ENCODE measurements at places on chromosomes 2 and 18.

- DNase-seq = peak; percentile 59
Measured at GRCh38 chr2:191696001-191696400, 18.1 kb downstream of the NABP1 start.

GRCh38 chr2:149566652-149567051, 20.9 kb downstream of the MMADHC start:
- DNase-seq = no peak

DNA sequence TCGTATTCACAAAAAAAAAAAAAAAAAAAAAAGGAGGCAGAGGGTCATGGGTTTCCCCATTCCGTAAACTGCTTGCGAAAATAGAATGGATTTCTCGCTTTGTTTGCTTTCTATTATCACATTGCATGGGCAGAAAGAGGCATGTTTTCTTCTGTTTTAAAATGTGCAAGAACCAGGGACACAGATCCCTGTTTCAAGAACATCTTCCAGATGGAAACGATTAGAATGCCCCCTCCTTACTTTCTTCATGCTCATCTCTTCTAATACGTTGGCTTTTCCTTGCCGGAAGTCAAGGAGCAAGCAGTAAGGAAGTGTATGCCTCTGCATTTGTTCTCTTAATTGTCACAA, 51.0 kb upstream of the ZNF516 start:
- peak; percentile 45 for DNase-seq

DNA sequence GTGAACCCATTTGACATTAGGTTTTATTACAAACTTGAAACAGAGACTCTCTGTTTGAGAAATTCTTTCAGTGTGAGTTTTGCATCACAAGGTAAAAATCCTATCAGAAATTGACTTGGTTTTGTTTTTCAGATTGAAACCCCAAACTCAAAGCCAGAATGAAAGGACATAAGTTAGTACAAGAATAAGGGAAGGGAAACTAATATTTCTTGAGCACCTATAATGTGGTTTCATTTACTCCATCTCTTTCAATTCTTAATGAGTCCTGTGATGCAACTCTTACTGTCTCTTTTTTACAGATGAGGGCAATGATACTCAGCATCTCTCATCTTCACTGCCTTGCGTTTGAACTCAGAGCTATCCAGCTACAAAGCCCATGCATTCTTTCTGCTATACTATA, 210.0 kb upstream of the SIX3 start:
- no peak for DNase-seq

DNA sequence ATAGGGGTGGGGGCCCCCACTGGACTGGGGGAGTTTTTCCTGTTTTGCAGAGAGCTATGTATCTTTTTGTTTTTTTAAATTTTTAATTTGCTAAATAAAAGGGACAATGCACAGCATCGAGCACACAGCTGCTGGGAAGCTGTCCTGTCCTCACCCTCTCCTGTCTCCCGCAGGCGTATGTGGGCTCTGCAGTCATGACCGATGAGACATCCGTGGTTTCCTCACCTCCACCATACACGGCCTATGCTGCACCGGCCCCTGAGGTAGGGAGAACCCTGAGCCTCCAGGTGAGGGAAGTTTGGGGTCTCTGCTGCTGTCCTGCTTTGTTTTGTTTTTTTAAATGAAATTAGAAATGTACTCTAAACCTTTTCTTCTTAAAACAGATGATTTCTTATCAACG, 27.6 kb downstream of the PLEKHB2 start:
- DNase-seq = no peak

GRCh38 chr2:158211502-158211901, 109.8 kb downstream of the UPP2 start:
- DNase-seq = peak; percentile 26

DNA sequence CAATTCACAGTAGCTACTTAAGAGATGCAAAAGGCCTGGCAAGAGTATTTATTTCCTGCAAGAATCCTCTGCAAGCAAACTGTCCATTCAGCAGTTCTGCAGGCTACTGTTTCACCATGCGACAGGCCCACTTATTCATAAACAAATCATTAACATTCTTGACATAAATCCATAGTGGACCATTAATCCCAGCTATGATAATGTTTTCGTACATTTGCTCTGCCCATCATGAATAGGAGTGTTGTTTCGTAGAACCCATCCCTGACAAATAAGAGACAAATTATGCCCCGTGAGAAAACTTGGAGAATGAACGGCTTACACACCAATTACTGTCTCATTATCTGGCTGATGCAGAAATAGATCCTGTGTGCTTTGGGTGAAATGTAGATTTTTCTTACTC, 65.4 kb downstream of the PID1 start:
- no peak for DNase-seq

DNA sequence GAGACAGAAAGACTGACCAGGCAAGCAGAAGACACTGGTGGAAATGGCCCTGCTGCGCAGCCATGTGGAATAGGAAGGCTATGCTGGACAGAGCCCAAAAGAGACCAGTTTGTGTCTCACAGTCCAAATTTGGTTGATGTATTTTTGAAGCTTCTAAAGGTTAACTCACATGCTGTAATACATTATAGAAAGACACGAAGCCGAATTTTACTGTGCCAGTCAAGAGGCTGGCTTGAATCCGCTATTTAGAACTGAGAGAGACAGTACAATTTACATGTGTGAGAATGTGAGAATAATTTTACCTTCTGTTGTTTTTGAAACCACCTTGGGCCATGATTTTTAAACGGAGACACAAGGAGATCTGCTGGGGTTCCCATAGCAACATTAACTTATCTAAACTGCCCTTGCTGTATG, 113.6 kb downstream of the METTL8 start:
- no peak for DNase-seq

- DNase-seq = no peak
Measured at GRCh38 chr2:57450170-57450569, 596.4 kb upstream of the VRK2 start.

GRCh38 chr2:150532879-150533278, 45.4 kb upstream of the RND3 start:
- DNase-seq = peak; percentile 78

- peak; percentile 24 for DNase-seq
Measured at GRCh38 chr2:188518381-188518780, 226.7 kb downstream of the GULP1 start.

GRCh38 chr18:35938562-35938961, 33.9 kb upstream of the RMP24 start:
- peak; percentile 35 for DNase-seq

- DNase-seq = peak; percentile 69
Measured at GRCh38 chr2:84970210-84970867, 622 bp upstream of the KCMF1 start.

DNA sequence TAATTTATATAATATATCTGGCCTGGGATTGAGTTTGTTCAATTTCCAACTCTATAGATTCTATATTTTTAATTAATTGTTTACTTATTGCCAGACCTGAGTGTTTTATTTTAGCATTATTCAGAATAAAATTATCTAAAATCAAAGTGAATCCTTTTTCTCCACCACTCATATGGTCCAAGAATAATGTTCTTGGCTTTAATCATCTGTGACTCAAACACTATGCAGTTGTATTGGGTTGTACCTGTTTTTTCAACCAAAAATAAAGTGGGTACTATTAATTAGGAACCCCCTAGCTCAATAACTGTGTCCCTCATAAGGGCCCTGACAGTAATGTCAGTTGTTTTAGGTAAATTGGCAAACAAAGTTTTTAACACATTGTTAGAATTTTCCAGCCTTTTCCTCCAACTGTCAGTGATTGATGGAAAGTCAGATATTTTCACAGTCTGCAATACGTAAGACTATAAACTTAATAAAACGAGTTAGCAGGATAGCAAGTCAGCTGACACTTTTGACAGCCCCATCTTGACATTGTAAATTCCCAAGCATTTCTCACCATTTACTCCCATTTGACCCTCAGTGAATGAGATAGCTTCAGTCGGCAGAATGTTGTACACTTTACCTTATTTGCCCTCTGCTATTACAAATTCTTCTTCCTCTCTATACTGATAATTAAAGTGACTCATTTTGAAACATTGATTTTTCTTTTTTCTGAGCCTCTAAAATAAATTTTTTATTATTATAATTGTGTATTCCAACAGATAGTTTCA, 587.4 kb downstream of the METTL4 start:
- no peak for DNase-seq

DNA sequence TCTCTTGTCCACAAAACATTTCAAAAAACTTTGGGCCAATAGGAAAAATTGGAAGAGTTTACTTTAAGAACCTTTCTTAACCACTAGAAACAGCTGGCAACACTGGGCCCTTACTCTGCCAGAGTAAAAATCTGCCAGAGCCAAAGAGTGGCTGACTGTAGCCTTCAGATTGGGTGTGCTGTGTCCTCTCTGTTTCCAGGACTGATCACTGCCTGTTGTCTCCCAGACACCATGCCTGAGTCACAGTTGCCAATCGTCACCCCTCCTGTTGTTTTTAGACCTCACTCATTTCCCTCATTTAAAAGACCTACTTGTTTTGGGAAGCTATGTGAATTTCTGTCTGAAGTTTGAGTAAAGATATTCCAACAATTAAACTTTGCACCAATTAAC, 159.1 kb downstream of the PPP1R1C start:
- DNase-seq = no peak

- DNase-seq = no peak
Measured at GRCh38 chr2:57990118-57990725, 56.4 kb upstream of the VRK2 start.

- DNase-seq = peak; percentile 12
Measured at GRCh38 chr18:44733754-44734465, 53.2 kb downstream of the SETBP1 start.

DNA sequence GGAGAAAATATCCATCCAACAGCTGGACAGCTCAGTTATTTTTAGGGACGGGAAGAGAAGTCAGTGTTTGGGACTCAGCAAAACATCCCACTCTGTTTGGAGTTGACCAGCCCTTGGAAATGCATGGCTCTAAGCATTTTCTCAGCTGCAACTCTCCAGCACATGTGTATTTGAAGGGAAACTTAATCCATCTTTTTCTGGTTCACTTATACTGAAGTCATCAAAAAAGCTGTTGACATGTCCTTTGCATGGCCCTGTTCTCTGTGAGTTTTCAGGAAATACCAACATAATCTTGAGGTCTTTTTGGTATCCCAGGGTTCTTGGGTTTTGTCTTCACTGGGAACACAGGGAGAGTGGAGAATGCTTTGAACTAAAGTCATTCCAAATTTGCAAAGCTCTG, 91.9 kb upstream of the CELF4 start:
- no peak for DNase-seq

- DNase-seq = no peak
Measured at GRCh38 chr18:57242285-57242684, 95.4 kb downstream of the BOD1L2 start.

DNA sequence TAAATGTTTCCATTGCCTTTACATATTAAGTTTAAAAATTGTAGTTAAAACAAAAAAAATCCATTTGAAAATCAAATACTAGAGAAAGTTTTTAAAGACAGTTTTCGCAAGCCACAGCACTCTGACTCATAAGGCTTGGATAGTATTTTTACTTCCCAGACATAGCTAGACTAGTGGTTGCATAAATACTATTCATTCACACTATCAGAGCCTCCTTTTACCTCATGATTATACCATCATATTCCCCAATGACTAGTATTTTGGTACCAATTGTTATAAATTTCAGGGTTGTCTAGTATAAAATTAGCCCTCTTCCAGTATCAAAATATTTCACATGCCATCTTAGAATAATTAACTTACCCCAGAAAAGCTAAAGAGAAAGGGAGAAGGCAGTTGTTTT, 393.5 kb downstream of the ERBB4 start:
- DNase-seq = peak; percentile 69

- no peak for DNase-seq
Measured at GRCh38 chr2:70710038-70710690, 57.8 kb downstream of the ADD2 start.

- DNase-seq = peak; percentile 14
Measured at GRCh38 chr2:179936654-179937053, 70.4 kb downstream of the CWC22 start.

GRCh38 chr2:234468503-234468902, 28.4 kb downstream of the ARL4C start:
- no peak for DNase-seq

DNA sequence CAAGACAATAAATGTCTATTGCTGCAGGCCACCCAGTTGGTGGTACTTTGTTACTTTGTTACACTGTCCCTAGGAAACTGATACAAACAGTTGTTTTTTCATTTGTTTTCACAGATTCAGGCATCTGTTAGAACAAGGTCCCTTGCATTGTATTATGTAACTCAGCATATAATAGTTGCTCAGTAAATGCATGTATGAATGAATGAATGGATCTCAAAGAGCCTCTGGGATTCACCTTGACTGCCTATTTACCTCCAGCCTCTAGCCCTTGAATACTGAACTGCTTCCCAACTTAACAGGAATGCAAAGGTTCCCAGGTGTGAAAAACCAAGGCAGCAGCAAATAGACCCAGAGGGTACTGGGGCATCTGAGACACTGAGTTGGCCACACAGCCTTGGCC, 27.4 kb upstream of the NEB start:
- no peak for DNase-seq

GRCh38 chr2:219179601-219180465, 1.8 kb downstream of the RETREG2 start:
- DNase-seq = no peak
